ENCODE measurements at places on chromosomes 3 and 15. TPM values are rescaled to one million over a fixed set of nuclear protein-coding genes. Genes with fewer than 3 reads are reported as not detected.

- no peak for DNase-seq
- H3K4me1 ChIP-seq: no peaks in the 10 kb centered on the region
Observed at GRCh38 chr3:179807588-179807987, 154.7 kb downstream of the USP13 start.

- no peak overlapping the region for H3K4me3 ChIP-seq
- no peaks in the 10 kb centered on the region for H3K27me3 ChIP-seq
- H3K36me3 ChIP-seq: no peaks in the 10 kb centered on the region
- H3K27ac ChIP-seq: no peak overlapping the region
Observed at GRCh38 chr3:140219291-140219690, 284.3 kb downstream of the CLSTN2 start.

DNA sequence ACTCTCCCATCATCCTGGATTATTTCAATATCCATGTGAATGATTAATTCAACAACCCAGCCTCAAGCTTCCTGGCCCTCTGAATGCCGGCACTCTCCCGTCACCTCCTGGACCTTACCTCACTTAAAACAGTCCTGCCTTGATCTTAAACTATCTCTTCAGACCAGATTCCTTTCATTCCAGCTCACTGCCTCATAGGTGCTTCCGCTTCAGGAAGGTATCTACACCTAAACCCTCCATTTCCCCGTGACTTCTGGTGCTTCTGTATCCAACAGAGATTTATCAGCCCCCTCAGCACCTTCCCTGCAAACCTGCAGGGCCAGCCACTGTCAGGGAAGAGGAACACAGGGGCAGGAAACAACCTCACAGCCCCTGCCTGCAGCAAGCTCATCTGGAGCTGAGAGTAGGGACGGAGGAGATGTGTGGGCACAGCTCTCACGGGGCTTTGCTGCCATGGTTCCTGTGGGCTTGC lies 98.9 kb upstream of the TJP1 start:
- no peak overlapping the region for H3K27ac ChIP-seq
- H3K4me1 ChIP-seq: no peaks in the 10 kb centered on the region
- H3K4me3 ChIP-seq: no peak overlapping the region

Gene MAP2K1
- total RNA-seq: 50.3 TPM

Gene GABRG3
- total RNA-seq: not detected

Measured in B cell (primary cell).